ENCODE measurements at places on chromosomes 7 and 10. TPM values are rescaled to one million over a fixed set of nuclear protein-coding genes. Genes with fewer than 3 reads are reported as not detected.
A peak's percentile ranks its signal among the peaks of the same experiment; 100 is the strongest.

DNA sequence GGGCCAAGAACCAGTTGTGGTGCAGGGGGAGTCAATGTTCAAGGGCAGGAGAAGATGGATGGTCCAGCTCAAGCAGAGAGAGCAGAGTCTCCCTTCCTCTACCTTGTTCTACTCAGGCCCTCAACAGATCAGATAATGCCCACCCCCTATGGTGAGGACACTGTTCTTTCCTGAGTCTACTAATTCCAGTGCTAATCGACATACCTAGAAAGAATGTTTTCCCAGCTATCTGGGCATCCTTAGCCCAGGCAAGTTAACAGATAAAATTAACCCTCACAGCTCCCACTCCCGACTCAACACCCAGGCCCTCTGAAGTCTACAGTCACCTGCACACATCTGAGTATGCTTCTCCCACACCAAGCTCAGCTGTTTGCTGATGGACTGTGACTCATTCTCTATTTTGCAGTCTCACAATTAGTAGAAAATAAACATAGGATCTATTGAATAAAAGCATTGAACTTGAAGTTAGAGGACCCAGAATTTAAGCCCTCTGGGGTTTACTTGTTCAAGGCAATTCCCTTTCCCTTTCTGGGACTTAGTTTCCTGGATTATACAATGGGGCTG, 17.1 kb downstream of the COL13A1 start:
- DNase-seq = no peak

GRCh38 chr10:131269776-131270460, 41.6 kb downstream of the TCERG1L start:
- DNase-seq = no peak

GRCh38 chr7:148967602-148968001, 60.7 kb downstream of the PDIA4 start:
- no peak for DNase-seq

- no peak for DNase-seq
Measured at GRCh38 chr10:59173414-59173813, 3.0 kb upstream of the PHYHIPL start.

DNA sequence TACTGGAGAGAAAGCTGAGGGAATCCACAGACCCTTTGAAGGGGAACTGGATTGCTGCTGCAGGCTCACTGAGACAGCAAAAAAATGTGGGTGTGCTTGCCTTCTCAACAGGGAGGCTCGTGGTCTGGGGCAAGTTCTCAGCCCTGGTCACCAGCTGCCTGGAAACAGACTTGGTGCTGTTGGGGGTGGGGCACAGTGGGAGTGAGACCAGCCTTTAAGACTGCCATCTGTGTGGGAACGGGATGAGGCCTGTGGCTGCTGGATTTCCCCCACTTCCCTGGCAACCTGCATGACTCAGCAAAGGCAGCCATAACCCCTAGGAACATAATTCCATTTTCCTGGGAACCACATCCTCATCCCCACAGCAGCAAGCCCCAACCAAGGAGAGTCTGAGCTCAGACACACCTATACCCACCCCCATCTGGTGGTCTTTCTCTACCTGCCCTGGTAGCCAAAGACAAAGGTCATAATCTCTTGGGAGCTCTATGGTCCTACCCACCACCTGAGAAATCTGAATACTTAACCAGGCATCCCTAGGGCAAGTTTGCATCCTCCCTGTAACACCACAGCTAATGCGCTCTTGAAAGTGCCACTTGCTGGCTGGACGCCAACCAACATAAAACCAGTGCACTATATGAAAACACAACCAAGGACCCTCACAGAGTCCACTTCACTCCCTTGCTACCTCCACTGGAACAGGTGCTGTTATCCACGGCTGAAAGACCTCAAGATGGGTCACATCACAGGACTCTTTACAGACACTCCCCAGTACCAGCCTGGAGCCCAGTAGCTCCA, 45.0 kb upstream of the TFEC start:
- peak; percentile 8 for DNase-seq

DNA sequence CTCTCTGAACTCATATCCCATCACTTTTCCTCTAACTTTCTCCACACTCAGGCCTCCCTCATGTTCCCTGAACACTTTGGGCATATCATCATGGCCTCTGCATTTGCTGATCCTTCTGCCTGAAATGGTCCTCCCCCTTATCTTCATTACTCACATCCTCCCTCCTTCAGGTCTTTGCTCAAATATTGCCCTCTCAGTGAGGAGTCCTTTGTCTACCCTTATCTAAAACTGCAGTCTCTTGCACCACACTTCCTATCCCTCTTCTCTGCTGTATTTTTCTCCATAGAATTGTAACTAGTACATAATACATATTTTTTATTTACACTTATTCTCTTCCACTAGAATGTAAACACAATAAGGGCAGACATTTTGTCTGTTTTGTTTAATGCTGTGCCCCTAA, 41.7 kb downstream of the DNAJC1 start:
- no peak for DNase-seq

DNA sequence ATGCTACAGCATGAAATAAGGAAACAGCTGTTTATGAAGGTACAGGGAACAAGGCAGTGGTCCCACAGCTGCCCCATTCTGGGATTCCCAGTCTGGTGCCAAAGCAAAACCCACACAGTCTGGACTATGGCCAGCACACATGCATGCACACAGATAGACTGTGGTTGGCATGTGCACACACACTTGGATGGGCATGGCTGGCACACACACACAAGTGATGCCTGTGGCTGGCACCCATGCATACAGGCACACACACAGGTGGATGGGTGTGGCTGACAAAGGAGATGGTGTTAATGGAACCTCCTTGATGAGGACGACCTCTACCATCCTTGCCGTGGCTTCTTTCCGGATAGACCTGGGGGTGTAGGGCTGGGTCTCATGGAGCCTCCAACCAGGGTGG, 114.0 kb upstream of the LYZL2 start:
- no peak for DNase-seq

AVPI1 gene
- 46.1 TPM for total RNA-seq

CPA1 gene
- not detected for total RNA-seq

All from Caki2 (cell line).